ENCODE measurements at places on chromosomes 2 and 18.

GRCh38 chr18:3425446-3425845, 24.5 kb upstream of the TGIF1 start:
- DNase-seq: no peak

- no peak for DNase-seq
Measured at GRCh38 chr2:182378759-182379158, 48.1 kb downstream of the PDE1A start.

- DNase-seq: no peak
Measured at GRCh38 chr18:21762181-21762772, 21.7 kb downstream of the MIB1 start.

DNA sequence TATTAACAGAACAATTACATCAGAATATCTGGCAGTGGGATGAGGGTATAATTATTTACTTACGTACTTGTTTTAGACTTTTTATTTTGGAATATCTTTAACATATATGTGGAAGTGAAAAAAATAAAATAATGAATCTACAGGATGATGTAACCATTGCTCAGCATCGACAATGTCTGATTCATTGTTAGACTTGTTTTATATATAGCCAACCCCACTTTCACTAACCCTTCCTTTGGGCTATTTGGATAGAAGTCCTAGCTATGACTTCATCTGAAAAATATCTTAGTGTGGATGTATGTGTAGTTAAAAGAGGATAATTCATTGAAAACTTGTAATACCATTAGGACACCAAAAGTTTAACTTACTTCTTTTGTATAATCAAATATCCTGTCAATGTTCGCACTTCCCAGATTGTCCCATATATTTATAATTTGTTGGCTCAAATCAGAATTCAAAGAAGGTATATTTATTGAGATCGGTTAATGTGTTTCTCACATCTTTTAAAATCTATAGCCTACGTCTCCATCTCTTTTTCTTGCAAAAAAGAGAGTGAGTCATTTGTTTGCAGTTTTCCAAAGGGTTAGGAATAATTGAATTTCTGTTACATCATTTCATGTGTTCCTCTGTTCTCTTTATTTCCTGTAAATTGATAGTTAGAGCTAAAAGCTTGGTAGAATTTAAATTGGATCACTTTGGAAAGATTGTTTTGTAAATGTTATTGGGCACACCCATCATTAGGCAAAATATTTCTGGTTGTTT, 506.1 kb upstream of the FAM98A start:
- DNase-seq: no peak

DNA sequence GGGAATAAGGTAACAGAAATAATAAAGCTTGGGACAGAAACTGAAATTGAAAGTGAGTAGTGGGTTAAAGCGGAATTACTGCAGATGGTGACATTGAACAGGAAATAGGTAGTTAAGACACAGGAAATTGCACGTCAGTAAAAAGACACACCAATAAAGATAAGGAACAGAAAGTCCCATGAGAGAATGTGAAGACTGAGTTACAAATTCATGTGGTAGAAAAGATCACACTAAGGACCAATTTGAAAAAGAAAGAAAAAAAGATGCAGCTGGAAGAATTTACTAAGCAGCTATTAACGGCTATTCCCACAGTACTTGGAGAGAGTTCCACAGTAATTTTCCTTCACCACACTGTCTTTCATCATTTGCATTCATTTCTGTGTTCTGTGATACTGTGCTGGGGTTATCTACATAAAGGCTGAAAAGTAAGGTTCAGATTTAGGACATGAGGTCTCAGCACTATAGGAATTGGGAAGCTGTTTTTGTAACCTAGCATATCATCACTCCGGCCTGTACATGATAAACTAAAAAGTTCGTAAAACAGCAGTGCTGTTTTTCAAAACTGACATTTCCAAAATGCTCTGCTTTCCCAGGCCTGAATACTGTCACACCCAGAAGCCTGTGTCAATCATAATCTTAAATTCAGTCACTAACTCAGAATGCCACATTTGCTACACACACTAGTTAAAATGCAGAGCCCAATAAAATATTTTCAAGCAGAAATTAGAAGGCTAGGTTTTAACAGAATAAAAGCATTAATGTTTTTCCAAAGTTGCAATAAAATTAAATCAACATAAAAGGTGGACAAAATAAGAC, 42.9 kb downstream of the SRBD1 start:
- DNase-seq: no peak

GRCh38 chr2:182548031-182548950, 121.5 kb upstream of the PDE1A start:
- no peak for DNase-seq

DNA sequence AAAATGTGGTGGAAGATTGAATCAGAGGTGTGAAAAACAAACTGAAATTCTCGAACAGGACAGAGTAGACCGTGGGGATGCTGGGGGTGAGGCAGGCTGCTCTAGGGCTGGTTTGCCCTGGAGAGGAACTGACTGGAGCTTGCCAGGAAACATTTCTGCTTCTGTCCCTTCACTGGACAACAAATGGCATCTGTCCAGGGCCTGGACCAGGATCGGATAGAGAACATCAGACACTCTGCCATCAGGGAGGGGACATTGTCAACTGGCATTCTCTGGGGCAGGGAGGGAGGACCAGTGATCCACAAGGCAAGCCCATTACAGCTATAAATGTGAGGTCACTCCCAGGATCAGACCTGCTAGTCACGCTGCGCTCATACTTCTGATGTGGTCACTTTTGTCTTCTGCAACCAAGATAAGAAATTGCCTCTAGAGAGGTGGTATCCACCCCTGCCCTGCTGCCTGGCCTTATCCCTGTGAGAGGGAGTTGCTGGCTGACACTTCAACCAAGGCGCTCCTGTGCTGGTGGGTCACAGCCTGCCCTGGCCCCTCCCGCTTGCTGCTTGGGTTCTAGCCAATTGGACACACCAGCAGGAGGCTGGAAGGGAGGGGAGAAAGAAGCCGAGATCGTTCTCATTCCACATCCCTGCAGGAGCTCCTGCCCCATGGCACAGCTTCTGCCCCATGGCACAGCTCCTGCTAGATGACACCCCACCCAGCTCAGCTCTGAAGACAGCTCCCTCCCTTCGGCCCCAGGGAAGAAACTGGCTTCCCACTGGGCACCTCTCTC, 8.7 kb downstream of the NPPC start:
- DNase-seq: no peak

DNA sequence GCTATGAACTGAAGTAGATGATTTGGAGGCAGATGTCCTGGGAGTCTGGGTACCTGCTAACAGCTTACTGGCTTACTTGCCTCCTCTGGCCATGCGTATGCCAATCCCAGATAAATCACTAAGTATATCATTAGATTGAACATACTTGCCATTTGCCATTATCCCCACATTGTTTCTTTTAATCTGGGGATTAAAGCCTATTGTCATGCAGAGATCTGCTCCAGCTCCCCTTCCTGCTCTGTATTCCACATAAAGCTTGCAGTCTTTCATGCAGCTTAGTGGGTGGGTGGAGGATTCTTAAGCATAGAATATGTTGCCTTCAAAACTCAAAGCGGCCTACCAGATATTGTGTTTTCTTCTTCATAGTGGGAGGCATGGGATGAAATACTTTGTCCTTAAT, 311.8 kb upstream of the MMADHC start:
- DNase-seq: no peak

- DNase-seq: no peak
Measured at GRCh38 chr2:151786483-151786882, 41.7 kb downstream of the ARL5A start.

GRCh38 chr2:226875438-226876225, 39.8 kb downstream of the RHBDD1 start:
- DNase-seq: no peak

- peak; percentile 95 for DNase-seq
Measured at GRCh38 chr2:197198890-197199289, 111.7 kb downstream of the ANKRD44 start.

DNA sequence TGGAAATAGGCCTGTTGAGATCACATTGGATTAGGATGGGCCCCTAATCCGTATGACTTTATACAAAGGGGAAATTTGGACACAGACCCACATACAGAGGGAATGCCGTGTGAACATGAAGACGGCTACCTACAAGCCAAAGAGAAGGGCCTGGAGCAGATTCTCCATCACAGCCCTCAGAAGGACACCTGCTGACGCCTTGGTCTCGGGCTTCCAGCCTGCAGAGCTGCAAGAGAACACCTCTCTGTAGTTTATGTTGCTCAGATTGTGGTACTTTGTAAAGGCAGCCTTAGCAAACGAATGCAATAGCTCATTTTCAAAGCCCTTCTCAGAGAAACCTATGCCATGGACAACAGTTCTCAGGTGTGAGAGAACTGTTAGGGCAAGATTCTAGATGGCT, 86.1 kb downstream of the LONRF2 start:
- no peak for DNase-seq

- DNase-seq: no peak
Measured at GRCh38 chr2:15408759-15409158, 152.4 kb downstream of the NBAS start.

DNA sequence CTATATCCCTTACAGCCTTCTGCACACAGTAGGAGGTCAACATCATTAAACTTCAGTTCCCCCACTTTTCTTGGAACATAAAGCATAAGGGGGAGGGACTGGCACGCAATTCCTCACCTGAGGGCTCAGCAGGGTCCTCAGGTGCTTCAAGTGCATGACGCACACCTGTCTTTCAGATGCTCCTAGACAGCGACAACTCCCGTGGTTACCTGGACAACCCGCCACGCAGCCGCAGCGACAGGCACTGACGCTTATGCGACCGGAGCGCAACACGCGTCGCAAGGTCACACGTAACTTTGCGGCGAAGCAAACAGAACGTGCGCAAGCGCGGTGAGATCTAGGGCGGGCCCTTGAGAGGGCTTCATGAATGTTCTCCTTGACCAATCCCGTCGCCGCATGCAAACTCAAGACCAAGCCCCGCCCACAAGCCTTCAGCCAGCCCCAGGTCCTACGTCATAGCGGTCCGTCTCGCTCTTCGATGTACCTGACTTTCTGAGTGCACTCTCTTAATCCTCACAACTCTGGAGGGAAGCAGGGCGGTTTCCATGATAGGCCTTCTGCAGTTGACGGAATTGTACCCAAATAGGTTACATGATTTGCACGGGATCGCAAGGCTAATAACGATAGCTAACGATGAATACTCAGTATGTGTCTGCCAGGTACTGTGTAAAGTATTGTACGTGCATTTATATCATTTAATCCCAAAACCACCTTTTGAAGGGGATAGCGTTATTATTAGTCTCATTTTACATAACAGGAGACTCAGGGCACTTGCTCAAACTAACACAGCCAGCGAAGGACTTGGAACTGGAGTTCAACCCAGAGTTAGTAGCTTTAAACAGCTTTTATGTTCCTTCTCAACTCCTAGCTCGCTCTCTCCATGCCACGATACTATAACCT, at the start of gene IFT172:
IFT172 (minus strand) TSS at position 246 of the 900 bp plus-strand sequence; CDS start at position 156, 90 bp downstream.
- peak; percentile 100 for DNase-seq

- DNase-seq: no peak
Measured at GRCh38 chr2:169933124-169933711, 106.0 kb downstream of the UBR3 start.

DNA sequence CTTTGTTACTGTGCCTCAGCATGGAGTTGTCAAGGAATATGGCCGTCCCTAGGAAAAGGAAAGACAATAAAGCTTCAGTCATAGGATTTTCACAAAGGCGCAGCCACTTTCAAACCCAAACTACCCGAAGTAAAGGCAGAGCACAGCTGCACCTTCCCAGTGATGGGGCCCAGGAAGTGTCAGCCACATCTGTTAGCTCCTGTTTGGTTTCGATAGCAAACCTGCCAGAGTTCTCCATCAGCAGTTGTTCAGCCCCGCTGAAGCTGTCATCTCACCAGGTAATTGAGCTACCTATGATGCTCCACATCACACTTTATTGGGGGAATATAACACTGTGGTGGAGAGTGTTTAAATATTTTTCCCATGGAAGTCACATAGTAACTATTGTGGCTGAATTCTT, 80.7 kb downstream of the LRATD1 start:
- DNase-seq: no peak

DNA sequence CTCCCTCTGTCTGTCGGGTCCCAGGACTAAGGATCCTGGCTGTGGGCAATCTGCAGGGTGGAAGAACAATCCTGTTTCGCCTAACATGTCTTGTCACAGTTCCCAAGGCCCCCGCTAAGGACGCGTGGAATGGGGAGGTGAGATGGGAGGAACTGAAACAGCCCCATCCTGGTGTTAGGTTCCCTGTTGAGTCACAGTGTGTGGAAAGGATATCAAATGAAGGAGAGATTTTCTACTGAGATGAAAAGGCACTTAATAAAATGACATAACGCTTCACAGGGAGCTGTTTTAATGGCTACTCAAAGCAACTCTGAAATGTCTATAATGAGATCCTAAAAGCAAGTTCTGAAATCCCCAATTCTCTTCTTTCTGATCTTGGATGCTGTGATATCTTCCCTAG, 52.5 kb downstream of the RAB31 start:
- no peak for DNase-seq

DNA sequence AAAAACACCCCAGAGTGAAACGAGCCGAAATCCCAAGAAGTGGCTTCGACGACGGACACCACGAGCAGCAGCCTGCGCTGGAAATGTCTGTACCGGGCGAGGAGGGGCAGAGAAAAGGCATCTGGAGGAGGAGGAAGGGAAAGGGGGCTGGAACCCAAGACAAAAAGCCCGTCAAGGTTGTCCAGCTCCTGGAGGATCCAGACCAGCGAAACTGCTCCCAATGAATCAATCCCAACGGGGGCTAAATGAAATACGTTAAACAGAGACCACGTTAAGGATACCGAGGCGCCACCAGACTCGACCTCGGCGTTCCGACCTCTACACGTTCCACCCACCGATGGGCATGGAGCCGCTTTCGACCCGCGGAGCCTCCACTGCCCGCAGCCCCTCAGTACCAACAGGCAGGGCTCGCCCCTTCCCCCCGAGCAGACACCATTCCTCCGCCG, 400 bp downstream of the CCDC88A start:
- no peak for DNase-seq

GRCh38 chr2:184006998-184007397, 591.3 kb upstream of the ZNF804A start:
- DNase-seq: no peak

DNA sequence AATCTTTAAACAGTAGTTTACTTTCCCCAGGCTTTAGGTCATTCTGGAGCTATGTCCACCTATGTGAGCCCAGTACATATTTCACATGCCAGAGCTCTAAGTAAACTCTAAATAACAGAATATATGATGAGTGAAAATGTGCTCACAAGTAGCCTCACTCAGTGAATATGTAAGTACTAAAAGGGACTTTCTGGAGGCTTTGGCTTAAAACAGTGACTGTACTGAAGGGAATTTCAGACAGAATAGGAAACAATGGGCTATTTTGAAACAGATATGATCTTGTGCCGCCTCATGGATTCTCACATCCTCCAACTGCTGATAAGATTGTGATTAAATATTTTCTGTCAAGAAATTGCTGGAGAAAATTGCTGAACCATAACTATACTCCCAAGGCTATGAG, 747.9 kb downstream of the SOCS6 start:
- no peak for DNase-seq

- DNase-seq: no peak
Measured at GRCh38 chr2:217220228-217221013, 360.6 kb upstream of the TNP1 start.

DNA sequence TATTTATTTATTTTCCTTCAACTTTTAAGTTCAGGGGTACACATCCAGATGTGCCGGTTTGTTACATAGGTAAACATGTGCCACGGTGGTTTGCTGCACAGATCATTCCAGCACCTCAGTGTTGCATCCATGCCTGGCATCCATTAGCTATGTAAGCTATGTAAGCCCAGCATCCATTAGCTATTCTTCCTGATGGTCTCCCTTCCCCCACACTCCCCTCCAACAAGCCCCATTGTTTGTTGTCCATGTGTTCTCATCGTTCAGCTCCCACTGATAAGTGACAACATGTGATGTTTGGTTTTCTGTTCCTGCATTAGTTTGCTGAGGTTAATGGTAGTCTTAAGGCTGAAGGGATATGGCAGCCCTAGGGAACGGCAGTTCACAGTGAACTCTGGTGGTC, 203.4 kb downstream of the CTNNA2 start:
- no peak for DNase-seq
